Ureter (tissue), 1 donor: ENCODE measurements at places on chromosomes 4 and X.

DNA sequence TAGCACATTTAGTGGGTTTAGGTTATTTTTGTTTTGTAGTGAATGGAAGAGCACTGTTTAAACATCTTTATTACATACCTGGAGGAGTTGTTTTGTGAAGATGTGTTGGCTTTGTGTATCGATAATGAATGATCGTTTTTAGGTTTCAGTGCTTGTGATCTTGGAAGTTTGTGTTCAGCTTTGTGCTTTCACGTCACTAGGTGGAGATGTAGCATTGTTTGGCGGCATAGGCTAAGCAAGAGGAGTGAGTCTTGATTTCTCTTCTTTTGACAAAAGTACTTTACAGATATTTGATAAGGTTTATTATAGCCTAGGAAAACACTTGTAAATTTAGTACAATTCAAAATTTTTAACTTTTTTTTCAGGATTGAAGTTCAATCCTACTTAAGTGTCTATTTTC is 50.4 kb downstream of the PDK3 start:
- DNase-seq = no peak

- DNase-seq = no peak
Measured at GRCh38 chr4:169361756-169362155, 91.0 kb upstream of the SH3RF1 start.

DNA sequence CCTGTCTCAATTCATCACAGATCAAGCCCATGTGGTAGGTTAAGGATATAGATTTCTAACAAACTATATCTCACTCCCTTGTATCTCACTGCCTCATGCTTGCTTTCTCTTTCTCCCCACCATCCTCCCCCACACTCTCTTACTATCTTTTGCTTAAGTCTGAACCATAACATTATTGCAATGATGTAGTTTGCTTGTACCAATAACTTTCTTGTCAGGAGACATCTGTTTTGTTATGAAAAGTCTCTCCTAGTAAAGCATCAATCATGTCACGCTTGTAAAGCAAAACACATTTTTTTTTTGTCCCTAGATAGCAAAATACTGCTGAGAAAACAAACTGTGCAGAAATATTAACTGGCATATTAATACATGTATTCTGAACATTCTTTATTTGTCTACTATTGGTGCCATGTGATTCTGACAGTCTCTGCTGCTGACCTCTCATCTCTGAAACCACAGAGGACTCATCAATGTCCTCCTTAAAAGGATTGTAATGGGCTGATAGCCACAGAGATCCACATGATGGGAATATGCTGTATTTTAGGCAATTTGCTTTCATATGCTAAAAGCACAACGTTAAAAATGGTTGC is 217.5 kb downstream of the VEGFC start:
- no peak for DNase-seq

DNA sequence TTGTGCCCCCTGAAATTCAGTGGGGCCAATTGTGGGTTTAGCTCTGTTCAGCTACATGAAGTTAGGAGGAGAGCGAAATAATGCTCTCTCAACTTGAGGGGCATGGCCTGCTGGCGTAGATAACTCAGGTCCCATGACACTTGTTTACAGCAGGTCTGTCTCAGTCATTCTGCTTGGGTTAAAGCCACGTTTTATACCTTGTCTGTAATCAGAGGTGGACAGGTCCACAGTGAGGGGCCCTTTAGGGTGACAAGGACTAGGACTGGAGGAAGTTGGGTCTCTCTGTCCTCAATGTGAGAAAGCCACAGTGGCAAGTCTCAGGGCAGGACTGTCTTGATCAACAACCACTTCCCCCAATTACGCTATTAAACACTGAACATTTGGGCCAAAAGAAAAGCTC is 49.0 kb downstream of the PDHA1 start:
- DNase-seq = no peak

- no peak for DNase-seq
Measured at GRCh38 chrX:24465532-24465865, 413 bp downstream of the PDK3 start.

DNA sequence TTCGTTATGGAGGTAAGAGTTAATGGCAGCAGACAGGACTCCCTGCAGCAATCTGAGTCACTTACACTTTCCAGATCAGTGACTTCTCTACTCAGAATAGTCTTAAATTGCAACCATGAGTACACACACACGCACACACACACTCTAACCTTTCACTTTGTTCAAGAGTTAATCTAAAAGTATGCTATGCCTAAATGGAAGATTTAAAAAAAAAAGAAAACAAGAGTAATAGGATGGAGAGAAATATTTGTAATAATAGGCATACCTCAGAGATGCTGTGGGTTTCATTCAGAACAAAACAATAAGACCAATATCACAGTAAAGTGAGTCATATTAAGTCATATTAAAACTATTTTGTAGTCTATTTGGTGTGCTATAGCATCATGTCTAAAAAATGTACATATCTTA is 969.1 kb upstream of the PCDH10 start:
- DNase-seq = no peak

- no peak for DNase-seq
Measured at GRCh38 chrX:39936886-39937770, 160.6 kb downstream of the BCOR start.

DNA sequence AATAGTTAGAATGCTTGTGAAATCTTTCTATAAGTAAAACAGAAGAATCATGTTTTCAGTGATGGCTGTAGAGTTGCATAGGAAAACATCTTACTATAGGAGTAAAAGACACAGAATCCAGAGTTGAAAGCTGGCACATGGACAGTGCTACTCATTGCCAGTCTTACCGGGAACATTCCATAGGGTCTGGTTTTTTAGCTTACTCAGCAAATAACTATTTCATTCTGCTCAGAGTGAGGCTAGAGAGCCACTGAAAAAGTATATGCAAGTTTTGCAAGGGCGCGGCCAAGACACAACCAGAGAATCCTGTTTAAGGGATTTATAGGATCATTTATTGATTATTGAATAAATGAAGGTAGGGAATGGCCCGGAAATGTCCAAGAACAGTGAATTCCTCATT is 60.3 kb downstream of the MTHFD2L start:
- DNase-seq = no peak

DNA sequence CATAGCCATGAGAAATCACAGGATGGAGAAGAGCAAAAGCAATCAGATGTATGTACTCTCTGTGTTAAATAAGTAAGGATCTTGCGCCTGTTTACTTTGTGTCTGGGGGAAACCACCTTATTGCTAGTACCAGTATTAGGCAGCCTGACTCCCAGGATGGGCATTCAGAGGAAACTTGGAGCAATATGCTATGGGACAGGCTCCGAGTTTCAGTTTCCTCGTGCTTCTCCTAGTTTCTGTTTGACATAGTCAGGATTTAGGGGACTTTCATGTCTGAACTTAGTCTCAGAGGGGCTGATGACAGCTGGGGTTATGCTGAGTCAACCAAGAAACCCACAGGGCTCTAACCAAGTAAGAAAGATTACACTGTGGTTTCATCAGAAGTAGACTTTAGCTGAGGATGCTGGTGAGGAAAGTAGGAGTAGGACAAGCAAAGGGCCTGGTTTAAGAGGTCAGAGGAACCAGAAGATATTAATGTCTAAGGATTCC is 13.5 kb downstream of the NSUN7 start:
- DNase-seq = no peak

DNA sequence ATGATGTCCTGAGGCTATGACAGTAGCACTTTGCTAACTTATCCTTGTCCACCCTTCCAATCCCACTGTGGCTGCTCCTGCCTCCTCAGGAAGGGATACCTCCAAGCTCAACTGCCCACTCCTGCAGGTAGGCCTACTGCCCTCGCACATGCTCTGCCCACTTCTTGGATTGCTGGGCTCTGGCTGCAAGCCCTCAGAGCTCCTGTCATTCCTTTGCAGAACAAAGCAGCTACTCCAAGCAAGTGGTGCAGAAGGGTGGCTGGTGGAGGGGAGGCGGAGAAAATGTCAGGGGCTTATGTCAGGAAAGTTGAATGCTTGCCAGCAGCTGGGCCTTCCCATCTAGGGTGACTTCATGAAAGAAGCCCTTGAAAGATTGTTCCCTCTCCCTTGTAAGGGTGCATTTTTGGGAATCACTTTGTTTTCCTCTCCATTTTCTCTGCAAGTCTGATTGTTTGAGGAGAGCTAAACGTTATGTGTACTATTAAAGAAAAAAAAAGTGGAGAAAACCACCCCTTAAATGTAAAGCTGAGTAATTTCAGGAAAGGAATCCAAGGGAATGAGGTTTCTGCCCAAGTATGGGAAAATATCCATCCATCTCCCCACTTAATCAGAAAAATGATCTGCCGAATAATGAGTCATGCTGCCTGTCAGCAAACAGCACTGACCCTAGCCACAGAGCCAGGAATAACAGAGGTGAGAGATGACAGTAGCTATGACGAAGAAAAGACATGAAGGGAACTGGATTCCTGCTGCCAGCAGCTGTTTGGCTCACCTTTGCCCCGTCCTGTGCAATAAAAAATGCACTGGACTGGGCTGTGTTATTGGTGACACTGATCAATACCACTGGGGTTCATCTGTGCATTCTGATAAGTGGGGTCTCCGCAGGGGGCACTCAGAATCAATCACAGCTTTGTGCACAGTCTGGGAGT is 102.0 kb downstream of the RTL5 start:
- peak; percentile 42 for DNase-seq

- no peak for DNase-seq
Measured at GRCh38 chr4:172168888-172169287, 355.7 kb downstream of the GALNTL6 start.

- DNase-seq = no peak
Measured at GRCh38 chrX:111568354-111568753, 56.9 kb downstream of the SERTM2 start.

DNA sequence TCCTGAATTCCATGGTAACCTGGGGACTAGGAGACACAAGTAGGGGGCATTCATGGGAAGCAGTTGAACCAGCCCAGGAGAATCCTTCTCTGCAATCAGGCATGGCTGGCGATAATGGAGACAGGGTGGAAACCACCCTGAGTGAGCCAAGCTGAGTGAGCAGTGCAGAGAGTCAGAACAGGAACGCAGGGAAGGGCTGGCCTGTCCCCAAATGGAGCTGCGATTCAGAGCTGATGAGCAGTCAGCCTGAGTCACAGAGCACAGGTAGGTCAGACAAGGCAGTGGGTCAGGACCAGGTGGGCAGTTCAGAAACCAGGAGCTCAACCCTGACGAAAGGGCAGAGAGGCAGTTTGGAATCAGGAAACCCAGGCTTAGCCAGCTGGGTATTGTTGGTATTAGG is 129.0 kb downstream of the BTC start:
- no peak for DNase-seq

DNA sequence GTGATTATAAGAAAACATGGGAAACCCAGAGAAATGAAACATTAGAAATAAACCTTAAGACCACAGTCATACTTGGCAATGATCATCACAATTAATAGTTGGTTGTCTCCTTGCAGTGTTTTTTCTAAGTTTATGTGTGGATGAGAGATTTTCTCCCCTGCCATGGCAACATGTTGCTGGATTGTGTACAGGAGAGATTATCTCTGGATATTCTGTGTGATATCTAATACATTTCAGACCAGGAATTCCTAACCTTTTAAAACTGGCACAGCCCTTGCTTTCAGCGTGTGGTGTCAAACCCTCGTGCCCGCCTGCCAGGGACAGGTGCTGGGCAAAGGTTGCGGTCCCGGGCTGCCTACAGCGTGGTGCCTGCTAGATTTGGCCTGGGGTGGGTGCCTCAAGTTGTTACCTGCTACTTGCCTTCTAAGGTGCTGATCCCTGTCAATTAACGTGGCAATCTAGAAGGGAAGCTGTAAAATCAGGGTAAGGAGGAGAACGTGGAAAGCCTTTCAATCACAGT is 100.5 kb downstream of the TMEM131L start:
- DNase-seq = no peak

DNA sequence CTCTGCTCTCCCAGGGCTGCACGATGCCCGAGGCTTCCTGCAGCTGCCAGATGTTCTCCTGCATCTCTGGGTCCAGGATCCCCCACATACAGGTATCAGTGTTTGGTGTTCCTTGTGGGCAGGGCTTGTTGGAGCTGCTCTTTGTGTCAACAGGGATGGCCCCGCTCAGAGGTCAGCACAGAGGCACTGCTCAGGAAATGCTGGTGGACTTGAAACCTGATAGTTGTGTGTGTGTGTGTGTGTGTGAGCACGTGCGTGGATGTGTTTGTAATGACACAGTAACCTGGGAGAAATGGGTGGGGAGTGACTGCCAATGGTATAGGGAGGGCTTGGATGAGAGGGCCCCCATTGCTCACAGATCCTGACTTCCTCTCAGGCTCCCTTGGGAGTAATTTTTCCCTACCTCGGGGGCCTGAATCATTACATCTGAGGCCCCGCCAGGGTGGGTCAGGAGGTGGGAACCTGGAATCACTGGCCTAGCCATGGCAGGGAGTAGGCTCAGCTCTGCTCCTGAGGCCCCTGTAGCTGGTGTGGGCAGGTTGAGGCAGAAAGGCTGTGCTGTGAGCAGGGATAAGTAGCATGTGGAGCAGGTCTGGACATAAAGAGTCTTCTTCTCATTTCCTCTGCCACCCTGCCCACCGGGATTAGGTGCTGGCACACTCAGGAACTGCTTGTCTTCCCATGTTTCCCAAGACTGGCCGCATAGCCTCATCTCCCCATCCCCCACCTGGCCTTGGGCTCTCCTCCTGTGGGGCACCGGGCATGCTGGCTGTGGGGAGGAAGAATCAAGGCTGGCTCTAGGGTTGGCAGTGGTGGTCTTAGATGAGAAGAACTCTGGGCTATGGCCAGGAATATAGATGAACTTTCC is 2.5 kb upstream of the EFNB1 start:
- DNase-seq = no peak

GRCh38 chr4:104345598-104346242 is 149.0 kb downstream of the CXXC4 start:
- DNase-seq = no peak

GRCh38 chrX:40772290-40772689 is 36.9 kb upstream of the MED14 start:
- no peak for DNase-seq

GRCh38 chr4:119589165-119589564 is 39.4 kb downstream of the PDE5A start:
- no peak for DNase-seq

GRCh38 chr4:38310446-38311043 is 350.3 kb downstream of the PTTG2 start:
- DNase-seq = no peak

DNA sequence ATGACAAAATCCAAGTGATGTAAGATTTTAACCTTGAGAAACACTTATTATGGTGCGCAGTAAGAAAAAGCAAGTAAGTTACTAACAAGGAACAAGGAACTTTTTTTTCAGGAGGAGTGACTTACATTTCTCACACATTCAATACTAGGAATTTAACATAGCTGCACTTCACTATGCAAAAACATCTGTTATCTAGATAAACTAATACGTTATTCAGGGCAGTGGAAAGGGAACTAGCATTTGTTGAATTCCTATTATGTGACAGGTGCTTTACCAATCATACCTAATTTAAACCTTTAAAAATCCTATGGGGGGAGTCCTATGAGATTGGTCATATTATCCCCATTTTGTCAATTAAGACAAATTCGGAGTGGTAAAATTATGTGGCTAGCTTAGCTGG is 238.0 kb downstream of the NR3C2 start:
- no peak for DNase-seq

GRCh38 chr4:189548484-189549125 is 392.1 kb upstream of the FRG1 start:
- DNase-seq = no peak
